ENCODE measurements at places on chromosomes 1 and 21.

DNA sequence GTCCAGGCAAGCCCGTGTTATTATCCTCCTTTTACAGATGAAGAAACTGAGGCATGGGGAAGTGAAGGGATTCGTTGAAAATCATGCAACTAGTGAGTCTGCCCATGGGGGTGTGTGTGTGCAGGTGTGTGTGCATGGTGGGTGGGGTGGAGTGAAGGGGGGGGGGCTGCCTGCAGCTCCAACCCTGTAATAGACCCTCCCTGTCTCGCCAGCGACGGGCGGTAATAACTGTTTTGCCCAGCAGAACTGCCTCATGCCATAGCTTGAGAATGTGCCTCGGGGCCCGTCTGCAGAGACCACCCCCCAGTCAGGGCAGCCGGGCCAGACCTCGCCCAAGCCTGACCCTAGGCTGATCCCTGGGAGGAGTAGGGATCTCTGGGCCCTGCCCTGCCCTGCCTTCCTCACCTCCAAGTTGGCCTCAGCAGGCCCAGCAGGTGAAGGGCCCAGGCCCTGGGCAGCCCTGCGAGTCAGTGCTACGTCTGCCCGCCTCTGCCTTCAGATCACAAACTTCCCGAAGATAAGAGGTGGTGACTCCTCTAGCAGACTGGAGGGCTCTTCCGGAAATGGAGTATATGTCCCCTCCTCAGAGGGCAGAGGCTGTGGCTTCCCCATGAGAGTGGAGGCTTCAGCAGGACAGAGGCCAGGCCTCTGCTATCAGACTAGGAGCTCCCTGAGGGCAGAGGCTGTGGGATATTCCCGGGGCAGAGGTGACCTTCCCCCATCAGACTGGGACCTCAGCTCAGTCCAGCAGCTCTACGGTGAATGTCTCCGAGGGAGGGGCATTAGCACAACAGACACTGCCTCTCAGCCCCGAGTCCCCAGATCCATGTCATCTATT, 15.7 kb upstream of the EPHA2 start:
- DNase-seq, result no peak

DNA sequence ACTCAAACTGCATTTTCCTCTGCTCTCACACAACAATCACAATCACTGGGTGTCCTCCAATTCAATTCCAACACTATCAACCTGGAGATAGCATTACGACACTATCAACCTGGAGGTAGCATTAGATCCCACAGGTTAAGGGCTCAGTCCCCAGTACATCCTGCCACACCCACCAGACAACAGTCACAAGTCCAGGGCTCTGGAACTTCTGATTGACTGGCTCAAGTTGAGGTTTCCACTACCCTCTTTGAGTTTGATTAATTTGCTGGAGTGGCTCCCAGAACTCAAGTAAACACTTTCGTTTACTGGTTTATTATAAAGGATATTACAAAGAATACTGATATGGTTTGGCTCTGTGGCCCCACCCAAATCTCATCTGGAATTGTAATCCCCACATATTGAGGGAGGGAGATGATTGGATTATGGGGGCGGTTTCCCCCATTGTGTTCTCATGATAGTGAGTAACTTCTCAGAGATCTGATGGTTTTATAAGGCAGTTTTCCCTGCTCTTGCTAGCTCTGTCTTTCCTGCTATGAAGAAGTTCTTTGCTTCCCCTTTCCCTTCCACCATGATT, 49.6 kb upstream of the ARHGAP29 start:
- no peak for DNase-seq

DNA sequence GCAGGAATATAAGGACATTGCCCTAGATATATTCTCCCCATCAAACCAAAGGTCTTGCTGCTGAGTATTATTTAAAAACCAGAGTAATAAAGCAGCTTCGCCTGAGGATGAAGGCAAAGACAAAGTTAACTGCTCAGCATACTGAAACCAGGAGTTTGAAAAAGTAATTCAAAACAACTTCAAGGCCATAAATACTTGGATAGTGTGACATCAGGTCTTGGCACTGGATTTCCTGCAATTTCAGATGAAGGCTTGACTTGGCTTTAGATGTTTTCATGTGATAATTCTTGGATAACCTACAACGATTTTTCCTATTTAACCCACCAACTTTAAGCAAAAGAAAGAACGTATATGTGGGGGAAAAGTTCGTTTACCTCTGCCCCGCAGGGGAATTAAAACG, 10.6 kb downstream of the SOD1 start:
- DNase-seq, result no peak

- DNase-seq, result no peak
These were observed 107.7 kb downstream of the KIAA0319L start for GRCh38 chr1:35449334-35450008.

DNA sequence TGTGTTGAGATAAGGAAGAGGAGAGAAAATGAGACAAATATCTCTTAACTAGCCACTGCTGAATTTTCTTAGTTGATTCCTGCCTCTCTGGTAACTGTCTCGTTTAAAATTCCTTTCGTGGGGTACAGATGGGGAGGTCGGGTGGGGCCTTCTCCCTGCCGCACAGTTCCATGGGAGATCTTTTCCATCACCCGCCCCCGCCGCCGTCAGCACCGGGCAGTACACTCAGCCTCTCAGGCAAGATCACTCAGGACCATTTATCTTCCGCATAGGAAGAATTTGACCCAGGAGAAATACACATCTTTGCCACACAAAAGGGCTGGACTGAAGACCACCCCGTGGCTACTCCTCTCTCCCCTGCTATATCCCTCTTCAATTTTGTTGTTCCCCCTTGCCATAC, 2.3 kb upstream of the VPS26C start:
- no peak for DNase-seq

GRCh38 chr1:113389359-113389952, 859 bp upstream of the MAGI3 start:
- no peak for DNase-seq

All from thoracic aorta (tissue), 2 donors.